ENCODE measurements at places on chromosomes 2 and 18. TPM values are rescaled to one million over a fixed set of nuclear protein-coding genes. Genes with fewer than 3 reads are reported as not detected.

The RIOK3 gene
- 44.0 TPM for total RNA-seq

The SERPINE2 gene
- 937 TPM for total RNA-seq

The CCDC141 gene
- total RNA-seq = under 0.01 TPM

The GALR1 gene
- under 0.01 TPM for total RNA-seq

The LIMS2 gene
- 2.9 TPM for total RNA-seq

The FTCDNL1 gene
- total RNA-seq = 1.4 TPM

The HOXD13 gene
- not detected for total RNA-seq

The PSMA8 gene
- not detected for total RNA-seq

The NDUFB3 gene
- total RNA-seq = 129 TPM

The CERKL gene
- total RNA-seq = not detected

The ALPG gene
- not detected for total RNA-seq

The SNRNP27 gene
- 15.1 TPM for total RNA-seq

The UGT1A7 gene
- not detected for total RNA-seq

The CIDEA gene
- total RNA-seq = not detected

The PFN4 gene
- not detected for total RNA-seq

The TNS1 gene
- total RNA-seq = 103 TPM

The ABHD1 gene
- total RNA-seq = 0.08 TPM

The RSAD2 gene
- 0.82 TPM for total RNA-seq

The MRPL19 gene
- total RNA-seq = 14.4 TPM

The SERPINB7 gene
- total RNA-seq = 4.7 TPM

The HTR2B gene
- total RNA-seq = 14.8 TPM

The CRYBA2 gene
- not detected for total RNA-seq

The CLHC1 gene
- total RNA-seq = 5.6 TPM

The RGPD5 gene
- total RNA-seq = 23.0 TPM

The PRLH gene
- not detected for total RNA-seq

The CAD gene
- 26.1 TPM for total RNA-seq

The FKBP1B gene
- 21.6 TPM for total RNA-seq

The DSG1 gene
- total RNA-seq = not detected

The GULP1 gene
- total RNA-seq = 17.1 TPM

The SNORC gene
- total RNA-seq = 0.83 TPM

The STARD6 gene
- total RNA-seq = not detected

The MYO3B gene
- 0.47 TPM for total RNA-seq

The DGUOK gene
- 18.3 TPM for total RNA-seq

The TMEM200C gene
- 0.83 TPM for total RNA-seq

The CROCC2 gene
- 0.12 TPM for total RNA-seq

The SPIRE1 gene
- total RNA-seq = 16.3 TPM

The TET3 gene
- total RNA-seq = 2.9 TPM

The DCDC2C gene
- total RNA-seq = not detected

The ACMSD gene
- total RNA-seq = not detected

The SH2D6 gene
- total RNA-seq = not detected

The SERPINB12 gene
- total RNA-seq = not detected

The L3MBTL4 gene
- total RNA-seq = under 0.01 TPM

The G6PC2 gene
- not detected for total RNA-seq

The ABCG5 gene
- not detected for total RNA-seq

The COL4A3 gene
- 8.3 TPM for total RNA-seq

The ERMN gene
- not detected for total RNA-seq

The HOXD11 gene
- total RNA-seq = not detected

The NEUROD1 gene
- total RNA-seq = not detected

The PTGR3 gene
- 12.5 TPM for total RNA-seq

The ABCG8 gene
- total RNA-seq = not detected

The CDH19 gene
- under 0.01 TPM for total RNA-seq

The NRP2 gene
- 6.2 TPM for total RNA-seq

The SLC4A5 gene
- not detected for total RNA-seq

The CDC42EP3 gene
- 3.2 TPM for total RNA-seq

The ASTL gene
- not detected for total RNA-seq

The ALKAL2 gene
- not detected for total RNA-seq

The LIMS3 gene
- 1.8 TPM for total RNA-seq

The CYP26B1 gene
- 2.9 TPM for total RNA-seq

The ARHGAP15 gene
- not detected for total RNA-seq

Data from smooth muscle cell of the coronary artery (primary cell).